ENCODE measurements at places on chromosomes 12 and 14.
A peak's percentile ranks its signal among the peaks of the same experiment; 100 is the strongest.

DNA sequence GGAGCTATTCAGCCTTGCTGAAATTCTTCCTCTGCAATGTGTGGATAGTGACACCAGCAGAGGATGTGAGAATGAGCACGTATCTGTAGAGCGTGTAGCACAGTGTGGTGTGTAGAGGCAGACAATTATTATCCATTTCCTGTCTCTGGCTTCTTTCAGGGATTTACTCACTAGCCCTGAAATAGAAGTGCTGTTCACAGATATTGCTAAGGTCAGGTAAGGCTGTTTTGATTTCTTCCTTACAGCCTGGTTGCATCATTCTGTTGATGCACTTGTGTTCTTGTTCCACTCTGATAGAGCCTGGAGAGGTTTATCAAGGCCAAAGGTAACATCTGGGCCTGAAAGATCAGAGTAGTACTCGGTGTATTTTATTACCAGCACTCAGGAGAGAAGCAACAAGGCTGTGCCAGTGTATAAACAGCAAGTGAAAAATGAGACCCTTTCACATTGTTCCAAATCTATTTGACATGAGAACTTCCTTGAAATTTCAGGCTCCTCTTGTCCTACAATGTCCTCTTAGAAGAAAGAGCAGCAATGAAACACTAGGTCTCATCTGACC is 16.7 kb downstream of the ARG2 start:
- peak; percentile 46 for DNase-seq

DNA sequence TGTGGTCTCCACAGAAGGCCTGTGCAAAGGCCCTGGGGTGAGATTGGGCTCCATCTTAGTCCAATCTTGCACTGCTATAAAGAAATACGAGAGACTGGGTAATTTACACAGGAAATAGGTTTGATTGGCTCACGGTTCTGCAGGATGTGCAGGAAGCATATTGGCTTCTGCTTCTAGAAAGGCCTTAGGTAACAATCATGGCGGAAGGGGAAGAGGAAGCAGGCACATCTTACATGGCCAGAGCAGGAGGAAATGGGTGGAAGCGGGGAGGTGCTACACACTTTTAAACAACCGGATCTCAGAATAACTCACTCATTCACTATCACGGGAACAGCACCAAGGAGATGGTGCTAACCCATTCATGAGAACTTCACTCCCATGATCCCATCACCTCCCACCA is 55.4 kb downstream of the FAR2 start:
- DNase-seq: no peak

DNA sequence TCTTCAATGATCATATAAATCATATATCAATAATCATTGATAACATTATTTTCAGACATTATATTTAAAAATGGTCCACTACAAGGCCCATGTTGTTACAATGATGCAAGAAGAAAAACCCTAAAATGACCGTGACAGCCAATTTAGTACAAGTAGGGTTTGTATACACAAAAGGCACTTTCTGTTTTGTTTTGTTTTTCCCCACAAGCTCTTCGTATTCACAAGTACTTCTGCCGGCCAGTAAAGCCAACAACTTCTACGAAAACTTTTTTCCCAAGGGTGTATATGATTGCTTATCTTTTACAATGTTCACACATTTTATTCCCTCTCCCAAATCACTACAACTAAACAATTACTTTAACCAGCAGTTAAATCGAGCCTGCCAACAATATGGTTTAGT is 9.6 kb downstream of the PTPRB start:
- no peak for DNase-seq

DNA sequence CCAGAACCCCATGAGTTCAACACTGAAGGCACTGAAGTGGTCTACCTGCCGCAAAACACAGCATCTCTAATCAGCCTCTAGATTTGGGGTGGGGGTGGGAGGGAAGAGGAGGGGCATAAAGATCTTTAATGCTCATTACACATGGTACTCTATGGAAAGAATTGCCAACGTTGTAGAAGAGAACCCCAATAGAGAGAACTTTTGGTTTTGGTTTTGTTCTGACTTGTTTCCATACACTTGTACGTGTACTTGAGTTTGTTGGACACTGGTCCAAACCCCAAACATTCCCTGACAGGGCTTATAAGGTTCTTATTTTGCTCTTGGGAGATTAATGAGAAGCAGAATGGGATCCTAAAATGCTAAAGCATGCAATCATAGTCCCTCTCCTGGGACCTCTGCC is 31.0 kb downstream of the GNPTAB start:
- DNase-seq: no peak

DNA sequence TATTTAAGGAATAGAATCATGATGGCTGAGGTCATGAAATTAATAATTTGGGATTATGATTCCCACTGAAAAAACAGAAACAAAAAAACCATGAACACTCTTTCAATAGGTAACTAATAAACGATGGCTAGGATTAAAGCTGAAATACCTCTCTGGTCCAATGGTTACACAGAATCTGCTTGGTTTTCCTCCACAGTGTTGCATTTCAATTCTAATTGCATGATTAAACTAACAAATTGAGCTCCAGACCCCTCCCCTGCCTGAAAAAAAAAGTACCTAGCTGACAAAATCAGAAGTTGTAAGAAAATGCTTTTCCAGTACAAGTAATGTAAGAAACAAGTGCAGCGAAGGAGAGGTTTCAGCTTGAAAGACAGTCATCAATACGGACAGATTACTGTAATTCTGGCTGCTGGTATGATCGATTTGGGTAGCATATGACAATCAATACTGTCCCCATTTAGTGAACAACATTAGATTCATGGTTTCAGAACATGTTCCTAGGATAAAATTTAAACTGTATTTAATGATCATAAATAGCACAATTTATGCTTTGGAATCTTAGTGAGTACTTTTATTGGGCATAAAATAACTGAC is 32.0 kb downstream of the INSM2 start:
- no peak for DNase-seq

- peak; percentile 89 for DNase-seq
Observed at GRCh38 chr14:21408147-21408546, 24.3 kb upstream of the SUPT16H start.

DNA sequence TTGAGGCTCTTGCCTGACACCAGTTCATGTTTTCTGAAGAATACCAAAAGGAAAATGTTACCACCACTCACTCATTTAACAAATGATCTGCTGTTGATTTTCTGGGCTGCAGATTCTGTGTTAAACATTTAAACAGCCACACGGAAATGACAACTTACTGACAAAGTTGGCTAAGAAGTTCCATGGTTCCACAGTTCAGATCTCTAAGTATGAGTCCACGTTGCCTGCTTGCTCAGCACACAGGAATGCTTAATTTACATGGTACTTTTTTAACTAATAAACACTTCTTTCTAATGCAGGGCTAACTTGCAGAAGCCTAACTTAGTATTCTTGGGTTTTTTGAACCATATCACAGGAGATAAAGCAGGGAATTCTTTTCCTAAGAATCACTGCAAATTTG is 34.7 kb downstream of the PTGER2 start:
- peak; percentile 80 for DNase-seq

DNA sequence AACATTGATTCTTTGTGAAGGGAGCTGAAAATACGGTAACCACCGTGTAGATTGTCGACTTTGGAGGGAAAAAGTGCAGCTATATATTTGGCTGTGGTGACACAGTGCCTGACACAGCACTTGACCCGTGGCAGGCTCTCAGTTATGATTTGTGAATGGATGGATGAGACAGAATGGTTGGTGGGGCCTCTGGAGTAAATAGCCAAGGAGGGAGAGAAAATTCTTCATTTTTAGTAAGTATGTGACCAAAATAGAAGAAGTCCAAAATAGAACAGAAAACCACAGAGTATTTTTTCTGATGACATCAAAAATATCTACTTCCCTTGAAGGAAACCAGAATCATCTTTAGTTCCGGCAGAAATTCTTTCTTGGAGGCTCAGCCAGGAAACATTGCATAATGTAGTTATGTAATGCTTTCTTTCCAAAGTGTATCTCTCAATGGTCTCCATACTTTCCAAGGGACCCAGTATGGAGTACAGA is 82.0 kb upstream of the WSCD2 start:
- DNase-seq: peak; percentile 6

GRCh38 chr14:51473808-51474565 is 177.7 kb upstream of the FRMD6 start:
- peak; percentile 29 for DNase-seq

- no peak for DNase-seq
Observed at GRCh38 chr12:3089588-3089987, 12.4 kb downstream of the TSPAN9 start.

DNA sequence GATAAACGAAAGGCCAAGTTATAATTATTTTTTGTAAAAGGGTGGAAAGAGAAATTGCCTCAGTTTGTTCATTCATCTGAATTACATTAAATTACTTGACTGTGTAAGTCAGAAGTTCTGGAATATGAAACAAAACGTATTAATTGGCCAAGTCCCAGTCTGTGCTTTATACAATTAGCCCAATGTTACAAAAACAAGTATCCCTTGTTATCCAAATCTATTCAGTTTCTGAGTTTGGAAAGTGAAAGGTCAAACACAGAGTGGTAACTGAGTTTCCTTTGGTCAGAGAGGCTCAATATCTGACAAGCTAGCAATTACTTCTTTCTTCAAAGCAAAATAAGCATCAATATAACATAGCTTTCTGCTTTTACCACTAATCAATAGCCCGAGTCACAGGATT is 62.6 kb downstream of the SPPL3 start:
- no peak for DNase-seq

GRCh38 chr14:24071836-24072430 is 571 bp downstream of the CPNE6 start:
- DNase-seq: no peak

- peak; percentile 61 for DNase-seq
Observed at GRCh38 chr12:121214166-121214777, 4.3 kb downstream of the P2RX4 start.

- no peak for DNase-seq
Observed at GRCh38 chr12:108948367-108948766, 68.5 kb downstream of the DAO start.

DNA sequence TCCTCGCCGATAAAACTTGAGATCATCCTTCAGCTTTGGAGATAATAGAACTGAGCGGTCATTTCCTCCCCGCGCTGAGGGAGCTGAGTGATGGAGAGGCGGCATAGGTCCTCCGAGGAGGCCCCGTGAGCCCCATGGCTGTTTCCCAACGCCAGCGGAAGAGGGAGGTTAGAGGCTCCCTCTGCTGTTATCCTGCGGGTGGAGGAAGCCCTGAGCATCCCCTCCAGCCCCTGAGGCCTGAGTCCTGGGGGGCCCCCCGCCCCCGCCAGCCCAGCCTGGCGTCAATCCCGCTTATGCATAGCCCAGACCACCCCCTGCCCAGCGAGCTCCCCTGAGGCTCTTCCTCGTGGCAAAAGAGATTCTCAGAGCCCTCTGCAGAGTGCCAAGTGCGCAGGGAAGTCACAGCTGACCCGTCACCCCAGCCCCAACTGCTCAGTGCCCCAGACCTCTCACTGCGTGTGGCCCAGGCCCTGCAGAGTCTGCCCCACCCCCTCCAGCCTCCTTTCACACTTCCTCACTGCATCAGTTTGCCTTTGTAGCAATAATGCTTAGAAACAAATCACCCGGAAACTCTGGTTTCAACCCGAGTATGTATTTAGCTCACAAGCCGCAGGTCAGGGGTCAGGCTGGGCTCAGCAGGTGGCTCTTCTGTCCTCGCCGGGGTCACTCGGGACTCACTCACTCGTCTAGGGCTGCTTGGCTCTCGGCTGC is 44.7 kb upstream of the GALNT9 start:
- DNase-seq: peak; percentile 53

- no peak for DNase-seq
Observed at GRCh38 chr12:101678081-101678480, 19.4 kb upstream of the CHPT1 start.

DNA sequence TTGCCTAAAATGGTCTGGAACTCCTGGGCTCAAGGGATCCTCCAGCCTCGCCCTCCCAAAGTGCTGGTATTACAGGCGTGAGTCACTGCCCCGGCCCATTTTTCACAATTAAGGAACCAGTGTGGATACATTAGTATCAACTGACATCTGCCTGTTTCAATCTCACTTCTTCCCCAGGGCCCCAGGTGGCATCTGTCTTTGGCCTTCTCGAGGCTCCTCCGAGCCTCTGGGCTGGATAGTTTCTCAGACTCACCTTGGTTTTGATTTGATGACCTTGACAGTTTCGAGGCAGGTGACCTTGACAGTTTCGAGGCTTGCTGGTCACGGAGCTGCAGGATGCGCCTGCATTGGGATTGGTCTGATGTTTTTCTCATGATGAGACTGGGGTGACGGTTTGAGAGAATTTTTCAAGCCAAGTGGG is 41.0 kb upstream of the NCOR2 start:
- DNase-seq: no peak

GRCh38 chr12:42588524-42589464 is 752 bp downstream of the PRICKLE1 start:
- DNase-seq: peak; percentile 61

GRCh38 chr14:68782091-68782981 is 10.5 kb downstream of the ZFP36L1 start:
- no peak for DNase-seq

DNA sequence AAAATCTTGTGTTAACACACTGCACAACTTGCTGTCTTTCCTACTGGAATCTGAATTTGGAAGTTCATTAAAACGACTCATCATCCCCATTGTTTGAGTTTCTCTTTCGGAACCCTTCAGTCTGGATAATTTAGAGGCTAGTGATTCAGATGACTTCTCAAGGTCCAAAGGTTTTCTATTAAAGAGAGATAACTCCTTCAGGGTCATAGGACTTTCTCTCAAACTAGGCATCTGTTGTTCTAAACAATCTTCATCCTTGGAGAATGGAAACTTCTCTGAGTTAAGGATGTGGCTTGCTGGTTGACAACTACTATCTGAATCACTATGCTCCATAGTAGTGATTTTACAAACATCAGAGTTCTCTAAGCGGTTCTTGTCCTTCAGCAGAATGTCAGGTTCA is 4.4 kb downstream of the MLH3 start:
- no peak for DNase-seq

DNA sequence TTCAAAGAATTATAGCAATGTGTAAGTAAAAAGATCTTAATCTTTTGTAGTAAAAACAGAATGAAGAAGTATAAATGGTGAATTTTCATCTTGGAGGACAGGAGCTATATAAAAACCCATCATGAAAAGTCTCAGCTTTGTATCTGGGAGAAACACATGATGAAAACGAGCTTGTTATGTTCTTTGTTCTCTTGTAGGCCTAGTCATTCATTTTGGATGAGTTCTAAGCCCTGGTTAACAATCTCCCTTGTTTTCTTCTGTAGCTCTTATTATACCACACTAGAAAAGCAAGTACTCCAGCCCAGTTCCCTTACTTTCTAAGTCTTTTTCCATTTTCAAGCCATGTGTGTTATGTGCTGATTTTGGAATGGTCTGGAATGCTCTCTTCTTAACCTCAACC is 463.5 kb upstream of the RGS6 start:
- no peak for DNase-seq

Data from choroid plexus epithelial cell (primary cell).